ENCODE measurements at places on chromosomes 7 and 10. TPM values are rescaled to one million over a fixed set of nuclear protein-coding genes. Genes with fewer than 3 reads are reported as not detected.

TEX36 gene
- not detected for total RNA-seq

SEMA3D gene
- 0.07 TPM for total RNA-seq

HPSE2 gene
- not detected for total RNA-seq

MPP7 gene
- total RNA-seq: 0.11 TPM

ZNF716 gene
- not detected for total RNA-seq

TMEM139 gene
- total RNA-seq: 1.2 TPM

BTBD16 gene
- 0.66 TPM for total RNA-seq

NXPH1 gene
- total RNA-seq: not detected

PSMG3 gene
- 74.2 TPM for total RNA-seq

CLDN4 gene
- 5.2 TPM for total RNA-seq

SPDYE11 gene
- not detected for total RNA-seq

SLC18A3 gene
- not detected for total RNA-seq

TBX20 gene
- total RNA-seq: 2.0 TPM

NANOS1 gene
- 2.9 TPM for total RNA-seq

GLI3 gene
- 0.30 TPM for total RNA-seq

GPR15LG gene
- total RNA-seq: not detected

INMT gene
- 0.03 TPM for total RNA-seq

BRAF gene
- 6.3 TPM for total RNA-seq

CYP2C9 gene
- total RNA-seq: not detected

SPDYE2 gene
- not detected for total RNA-seq

IFIT1B gene
- total RNA-seq: not detected

CPA2 gene
- 0.11 TPM for total RNA-seq

NME8 gene
- total RNA-seq: not detected

SLC13A1 gene
- not detected for total RNA-seq

PALD1 gene
- total RNA-seq: 5.9 TPM

AS3MT gene
- 3.2 TPM for total RNA-seq

HOXA1 gene
- total RNA-seq: 2.1 TPM

LYZL2 gene
- not detected for total RNA-seq

STOX1 gene
- 0.73 TPM for total RNA-seq

OR6B1 gene
- not detected for total RNA-seq

AGK gene
- total RNA-seq: 27.1 TPM

RTKN2 gene
- total RNA-seq: 0.83 TPM

MYH16 gene
- total RNA-seq: 0.35 TPM

SLC26A5 gene
- not detected for total RNA-seq

SRRM3 gene
- total RNA-seq: 13.5 TPM

ERVW-1 gene
- total RNA-seq: not detected

EVX1 gene
- 0.18 TPM for total RNA-seq

PPP1R3C gene
- total RNA-seq: 21.7 TPM

PRKG1 gene
- 0.01 TPM for total RNA-seq

GRK5 gene
- 9.8 TPM for total RNA-seq

ZNF746 gene
- 19.3 TPM for total RNA-seq

TET1 gene
- total RNA-seq: 0.59 TPM

EGR2 gene
- total RNA-seq: 0.29 TPM

LIPF gene
- total RNA-seq: not detected

LIPM gene
- total RNA-seq: not detected
